Uterus (tissue), 4 donors: ENCODE measurements at places on chromosomes 13 and 19. TPM values are rescaled to one million over a fixed set of nuclear protein-coding genes. Genes with fewer than 3 reads are reported as not detected.

Gene C1QTNF9B
- not detected for total RNA-seq

Gene ARID3A
- total RNA-seq = 1.3 TPM

DNA sequence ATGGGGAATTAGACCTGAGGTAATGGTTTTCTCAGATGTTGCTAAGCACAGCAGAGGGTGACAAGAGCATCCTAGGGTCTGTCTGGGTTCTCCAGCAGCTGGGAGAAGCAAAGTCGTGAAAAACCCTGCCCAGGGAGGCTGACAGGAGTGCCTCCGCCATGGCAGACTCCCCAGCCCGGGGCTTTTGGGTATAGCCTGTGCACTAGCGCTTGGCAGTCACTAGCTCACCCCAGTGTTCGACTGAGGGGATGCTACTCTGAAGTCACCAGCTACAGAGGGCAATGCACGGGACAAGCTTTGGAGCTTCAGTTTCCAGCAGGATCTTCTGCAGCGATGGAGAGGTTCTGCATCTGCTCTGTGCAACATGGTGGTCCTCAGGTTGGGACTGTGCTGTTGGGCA, 87.5 kb downstream of the ING1 start:
- H3K4me3 ChIP-seq = no peak overlapping the region
- no peak overlapping the region for H3K27ac ChIP-seq
- no peaks in the 10 kb centered on the region for H3K4me1 ChIP-seq
- no peak for DNase-seq

GRCh38 chr19:48537541-48537940, 14.4 kb upstream of the SULT2B1 start:
- H3K27me3 ChIP-seq = no peaks in the 10 kb centered on the region
- no peak for DNase-seq
- H3K4me3 ChIP-seq = no peak overlapping the region

DNA sequence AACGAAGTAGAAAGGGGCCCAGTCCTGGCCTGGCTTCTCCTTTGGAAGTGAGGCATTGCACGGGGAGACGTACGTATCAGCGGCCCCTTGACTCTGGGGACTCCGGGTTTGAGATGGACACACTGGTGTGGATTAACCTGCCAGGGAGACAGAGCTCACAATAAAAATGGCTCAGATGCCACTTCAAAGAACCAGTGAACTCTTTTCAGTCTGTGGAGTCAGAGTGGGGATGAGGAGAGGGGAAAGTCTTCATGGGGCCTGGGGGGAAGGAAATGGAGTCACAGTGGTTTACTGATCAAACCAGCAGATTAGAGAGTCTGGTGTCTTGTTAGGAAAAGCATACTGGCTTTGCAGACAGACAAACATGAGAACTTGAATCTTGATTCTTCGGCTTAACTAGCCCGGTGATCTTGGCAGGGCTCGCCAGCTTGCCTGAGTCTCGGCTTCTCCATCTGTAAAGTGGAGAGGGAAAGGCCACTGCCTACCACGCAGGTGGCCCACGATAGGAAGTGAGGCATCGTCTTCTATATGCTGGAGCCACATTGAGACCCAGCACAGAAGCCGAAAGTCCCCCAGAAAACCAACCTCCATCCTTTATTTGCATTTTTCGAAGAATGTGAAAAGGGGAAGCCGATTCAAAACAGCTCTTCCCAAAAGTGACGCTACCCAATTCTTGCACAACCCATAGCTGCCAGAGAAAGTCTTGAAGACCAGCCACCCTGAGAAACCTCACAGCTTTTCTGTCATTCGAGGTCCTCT, at the start of gene FFAR1:
FFAR1 (plus strand) TSS at position 732 of the 759 bp plus-strand sequence. CDS start 3,650 bp downstream, outside the sequence.
- H3K36me3 ChIP-seq = no peaks in the 10 kb centered on the region
- no peaks in the 10 kb centered on the region for H3K27me3 ChIP-seq
- H3K4me1 ChIP-seq = no peaks in the 10 kb centered on the region
- DNase-seq = no peak
- H3K27ac ChIP-seq = no peak within 1 kb of the TSS

DNA sequence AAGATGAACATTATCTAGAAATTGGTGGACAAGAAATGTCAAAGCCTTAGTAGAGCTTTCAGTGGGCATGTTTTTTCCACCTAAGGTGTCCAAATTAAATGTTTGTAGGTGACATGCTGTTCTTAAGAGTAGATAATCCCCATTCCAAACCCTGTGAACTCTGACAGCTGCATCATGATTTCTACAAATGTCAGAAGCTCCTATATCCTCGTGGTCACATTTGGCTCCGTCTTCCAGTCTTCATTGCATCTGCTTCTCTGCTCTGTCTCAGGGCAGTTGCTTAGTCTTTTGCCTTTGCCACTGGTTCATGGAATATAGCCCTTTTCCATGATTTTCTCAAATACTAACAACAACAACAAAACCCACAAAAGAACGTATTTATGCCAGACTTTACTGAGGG, 234.5 kb downstream of the DLEU7 start:
- peaks cover 4% of the 10 kb centered on the region for H3K4me1 ChIP-seq
- no peak overlapping the region for H3K4me3 ChIP-seq
- no peak for DNase-seq
- no peaks in the 10 kb centered on the region for H3K27me3 ChIP-seq
